ENCODE measurements at places on chromosomes 7 and 10.
A peak's percentile ranks its signal among the peaks of the same experiment; 100 is the strongest.

GRCh38 chr7:103637726-103638125 lies 191.7 kb upstream of the SLC26A5 start:
- no peak for DNase-seq

GRCh38 chr10:122298598-122299301 lies 27.7 kb downstream of the BTBD16 start:
- peak; percentile 23 for DNase-seq

DNA sequence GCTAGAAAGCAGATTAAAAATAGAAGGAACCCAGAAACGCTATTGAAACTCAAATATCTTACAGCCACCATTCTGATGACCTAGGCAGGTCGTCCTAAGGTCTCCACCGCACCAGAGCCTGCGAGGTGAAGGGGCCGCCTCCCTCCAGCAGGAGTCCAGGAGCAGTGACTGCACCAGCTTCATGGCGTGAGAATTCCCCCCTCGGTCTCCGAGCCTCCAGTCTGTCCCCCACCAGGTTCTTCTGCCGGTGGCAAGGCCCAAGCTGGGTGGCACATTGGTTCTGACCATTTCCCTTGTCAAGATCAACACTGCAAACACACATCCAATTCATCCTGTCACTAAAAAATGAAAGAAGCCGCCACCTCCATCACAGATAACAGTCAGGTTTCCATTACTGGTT lies 98.7 kb downstream of the DIP2C start:
- DNase-seq, result no peak

GRCh38 chr10:4051641-4052151 lies 266.7 kb upstream of the KLF6 start:
- no peak for DNase-seq

DNA sequence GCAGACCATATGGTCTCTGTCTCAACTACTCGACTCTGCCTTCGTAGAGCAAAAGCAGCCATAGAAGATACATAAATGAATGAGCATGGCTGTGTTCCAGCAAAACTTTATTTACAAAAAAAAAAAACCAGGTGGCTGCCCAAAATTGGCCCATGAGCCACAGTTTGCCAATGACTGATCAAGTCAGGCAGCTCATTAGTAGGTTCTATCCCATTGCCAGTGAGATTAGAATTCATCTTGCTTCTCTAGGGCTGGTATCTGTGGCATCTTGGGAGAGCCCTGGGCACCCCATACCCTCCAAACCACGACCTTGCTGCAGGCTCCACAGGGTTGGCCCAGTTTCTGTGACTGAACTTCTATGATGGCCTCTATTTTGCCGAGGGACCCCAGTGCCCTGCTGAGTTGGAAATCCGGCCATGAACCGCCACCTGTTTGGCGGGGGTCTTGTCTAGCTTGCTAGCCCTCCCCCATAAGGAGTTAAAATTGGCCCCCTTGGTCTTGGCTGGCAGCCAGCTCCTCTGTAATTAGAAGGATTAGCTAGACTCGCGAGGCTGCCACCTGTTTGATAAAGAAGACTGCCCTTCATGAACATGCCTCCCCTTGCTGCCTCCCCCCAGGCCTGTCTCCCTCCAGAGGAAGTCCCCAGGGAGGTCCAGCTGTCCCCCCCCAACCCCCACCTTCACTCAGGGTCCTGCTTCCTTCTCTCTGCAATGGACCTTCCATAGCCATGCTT lies 83.9 kb downstream of the CHN2 start:
- DNase-seq, result no peak

DNA sequence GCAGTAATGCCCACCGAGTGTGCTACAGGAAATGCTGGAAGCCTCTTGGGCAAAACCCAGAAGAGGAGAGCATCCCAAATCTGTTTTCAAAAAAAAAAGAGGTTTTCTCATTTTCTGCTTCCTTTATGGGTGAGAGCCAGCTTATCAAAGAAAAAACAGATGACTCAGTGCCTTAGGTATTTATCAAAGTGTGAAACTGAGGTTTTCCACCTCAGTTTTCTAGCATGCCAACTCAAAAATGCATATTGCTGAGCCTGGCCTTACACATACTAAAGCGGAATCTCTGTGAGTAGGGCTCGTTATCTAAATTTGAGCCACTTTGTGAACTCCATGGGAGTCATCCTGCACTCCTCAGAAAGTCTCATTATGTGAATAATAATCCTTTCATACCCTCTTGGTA lies 705.1 kb downstream of the SUGCT start:
- no peak for DNase-seq

GRCh38 chr10:132383751-132384196 lies 13.2 kb upstream of the PWWP2B start:
- no peak for DNase-seq

GRCh38 chr7:80847027-80847426 lies 71.8 kb downstream of the SEMA3C start:
- DNase-seq, result no peak

DNA sequence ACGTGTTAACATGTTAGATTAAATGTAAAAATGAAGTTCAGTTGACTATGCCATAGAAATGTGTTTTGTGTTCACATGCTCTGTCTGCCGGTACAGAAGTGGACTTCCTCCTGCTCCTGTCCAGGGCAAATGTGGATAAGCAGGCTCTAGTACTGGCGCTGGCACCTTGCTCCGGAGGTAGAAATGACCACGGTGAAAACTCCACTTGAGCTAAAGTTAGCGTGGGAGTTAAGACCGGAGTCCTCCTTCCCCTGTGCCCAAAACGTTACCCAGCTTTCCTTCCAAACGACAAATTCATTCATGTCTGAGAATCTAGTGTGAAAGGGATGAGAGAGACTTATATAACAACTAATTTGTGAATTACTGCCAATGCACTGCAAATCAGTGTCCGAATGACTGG lies 35.0 kb upstream of the ATP6V0A4 start:
- no peak for DNase-seq

DNA sequence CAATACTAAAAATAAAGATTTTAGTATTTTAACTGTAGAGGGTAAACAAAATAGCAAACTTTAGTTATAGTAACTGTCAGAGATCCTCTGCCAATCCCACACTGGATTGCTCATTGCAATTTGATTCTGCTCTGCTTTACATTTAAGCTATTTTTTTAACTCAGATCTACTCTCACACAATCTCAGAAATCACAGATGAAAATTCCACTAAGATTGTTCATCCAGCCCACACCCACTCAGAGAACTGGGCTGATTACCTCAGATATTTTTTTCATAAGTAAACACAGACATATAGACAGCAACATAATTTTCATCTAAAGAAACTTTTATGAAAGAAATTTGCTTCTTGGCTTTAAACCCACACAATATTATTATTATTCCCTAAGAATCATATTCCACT lies 7.0 kb downstream of the OSBPL3 start:
- DNase-seq, result no peak

- DNase-seq, result no peak
These were observed 67.1 kb downstream of the SEMA3E start for GRCh38 chr7:83581667-83582435.

GRCh38 chr7:132865366-132866143 lies 216.3 kb downstream of the CHCHD3 start:
- no peak for DNase-seq

DNA sequence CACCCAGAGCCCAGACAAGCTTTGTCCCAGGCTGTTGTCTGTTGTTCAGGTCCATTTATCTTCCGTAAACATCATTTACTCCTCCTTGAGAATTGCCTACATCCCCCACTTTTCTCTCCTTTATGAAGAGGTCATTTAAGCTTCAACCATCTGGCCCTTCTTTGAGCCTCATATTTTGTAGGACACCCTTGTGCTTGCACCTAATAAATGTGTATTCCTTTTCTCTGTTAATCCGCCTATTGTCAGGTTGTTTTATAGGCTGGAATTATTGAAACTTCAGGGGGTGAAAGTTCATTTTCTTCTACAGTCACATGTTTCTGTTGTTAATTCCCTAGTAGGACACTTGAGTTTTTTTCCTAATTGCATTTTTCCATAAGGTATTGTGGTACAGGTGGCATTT lies 19.6 kb upstream of the CTTNBP2 start:
- DNase-seq, result no peak

- DNase-seq, result no peak
These were observed 15.2 kb downstream of the AP3M1 start for GRCh38 chr10:74135452-74135851.

DNA sequence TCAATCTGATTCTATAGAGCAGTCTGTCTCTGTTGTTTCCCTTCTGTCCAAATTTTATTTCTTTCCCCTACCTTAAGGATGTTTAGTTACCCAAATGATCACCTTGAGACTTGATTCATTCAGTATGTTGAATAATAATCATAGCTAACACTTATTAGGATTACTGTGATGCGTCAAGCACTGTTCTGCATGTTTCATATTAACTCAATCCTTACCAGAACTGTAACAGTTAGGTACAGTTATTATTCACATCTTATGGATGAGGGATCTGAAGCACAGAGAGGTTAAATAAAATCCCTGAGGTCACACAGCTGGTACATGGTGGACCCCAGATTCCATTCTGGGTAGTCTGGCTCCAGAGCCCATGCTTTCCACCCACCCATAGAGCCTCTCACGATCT lies 97.9 kb upstream of the SAMD8 start:
- DNase-seq, result no peak

GRCh38 chr10:10786109-10787090 lies 231.3 kb upstream of the CELF2 start:
- DNase-seq, result no peak

- no peak for DNase-seq
These were observed 214.0 kb upstream of the PRSS58 start for GRCh38 chr7:142471820-142472219.

- peak; percentile 49 for DNase-seq
These were observed 73.3 kb downstream of the PRPF18 start for GRCh38 chr10:13659887-13660550.

GRCh38 chr10:88073682-88074081 lies 210.3 kb downstream of the PTEN start:
- DNase-seq, result no peak

GRCh38 chr10:5095687-5096086 lies 1.5 kb downstream of the AKR1C3 start:
- no peak for DNase-seq

- no peak for DNase-seq
These were observed 8.2 kb downstream of the EMX2 start for GRCh38 chr10:117550599-117551329.

DNA sequence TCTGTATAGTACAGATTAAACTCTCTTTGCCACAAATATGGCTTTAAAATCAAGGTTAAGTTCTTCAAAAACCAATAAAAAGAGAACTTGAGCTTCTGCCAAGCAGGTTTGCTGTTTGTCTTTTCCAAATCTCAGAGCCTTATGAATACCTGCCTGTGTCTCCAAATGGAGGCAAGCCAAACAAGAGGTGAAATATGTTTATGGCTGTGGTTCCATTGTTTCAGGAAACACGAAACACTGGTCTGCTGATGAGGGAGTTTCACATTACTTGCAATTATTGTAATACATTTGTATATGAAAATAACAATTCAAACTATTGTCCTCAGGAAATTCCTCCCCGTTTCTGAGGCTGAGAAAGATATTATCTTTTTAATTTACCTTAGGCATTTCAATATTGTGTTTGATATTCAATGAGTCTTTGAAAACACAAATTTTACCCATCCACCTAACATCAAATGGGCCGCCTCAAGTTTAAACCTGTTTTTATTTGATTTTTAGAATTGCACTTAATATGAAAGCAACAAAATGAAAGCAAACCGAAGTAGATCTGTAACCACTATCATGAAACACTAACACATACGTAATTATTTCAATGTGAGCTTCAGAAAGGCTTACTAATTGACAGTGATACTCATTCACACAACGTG lies 359.3 kb downstream of the HGF start:
- DNase-seq, result no peak

- DNase-seq, result no peak
These were observed 94.7 kb downstream of the ARHGAP22 start for GRCh38 chr10:48509974-48510692.

GRCh38 chr7:44398511-44398911 lies 73.1 kb upstream of the CAMK2B start:
- DNase-seq, result no peak

DNA sequence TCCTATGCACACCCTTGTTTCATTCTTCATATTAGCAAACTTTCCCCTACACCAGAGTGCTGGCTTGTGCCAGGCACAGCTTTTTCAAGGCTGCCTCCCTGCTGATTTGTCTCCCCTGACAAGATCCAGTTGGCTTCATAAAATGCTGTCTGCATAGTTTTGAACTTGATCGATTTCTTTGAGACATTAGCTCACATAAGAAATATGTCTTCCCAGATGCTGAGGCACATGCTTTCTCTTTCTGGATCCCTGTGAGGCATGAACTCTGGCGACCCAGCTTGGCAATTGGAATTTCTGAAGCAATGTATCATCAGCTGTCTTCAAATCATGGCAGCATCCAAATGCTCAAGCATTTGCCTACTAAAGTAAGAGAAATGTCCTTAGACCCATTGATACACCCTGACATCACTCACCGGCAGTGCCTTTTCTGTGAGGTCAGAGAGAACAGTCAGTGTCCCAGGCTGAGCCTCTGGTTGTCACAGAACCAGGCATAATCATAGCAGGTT lies 616.4 kb upstream of the GHITM start:
- no peak for DNase-seq

- DNase-seq, result no peak
These were observed 445.1 kb upstream of the ZMIZ1 start for GRCh38 chr10:78623578-78624215.

GRCh38 chr7:88635149-88635548 lies 124.4 kb upstream of the ZNF804B start:
- no peak for DNase-seq

GRCh38 chr7:158680754-158681153 lies 23.9 kb downstream of the NCAPG2 start:
- DNase-seq, result no peak

- no peak for DNase-seq
These were observed 108.5 kb upstream of the SLC25A13 start for GRCh38 chr7:96430356-96430755.
